ENCODE measurements at places on chromosomes 12 and 14. TPM values are rescaled to one million over a fixed set of nuclear protein-coding genes. Genes with fewer than 3 reads are reported as not detected.

The ABCD2 gene
- total RNA-seq, result 0.32 TPM

The SLC7A7 gene
- total RNA-seq, result 3.9 TPM

The ACRBP gene
- total RNA-seq, result 0.64 TPM

The MYO1H gene
- total RNA-seq, result not detected

The HSP90AA1 gene
- 321 TPM for total RNA-seq

The TSPAN11 gene
- total RNA-seq, result 0.32 TPM

The MRPL42 gene
- 29.3 TPM for total RNA-seq

The KCNH3 gene
- under 0.01 TPM for total RNA-seq

The AMDHD1 gene
- total RNA-seq, result not detected

The CYP46A1 gene
- under 0.01 TPM for total RNA-seq

The FGF6 gene
- total RNA-seq, result not detected

The PMCH gene
- not detected for total RNA-seq

The REP15 gene
- 1.3 TPM for total RNA-seq

The TAPBPL gene
- total RNA-seq, result 7.3 TPM

The HOTAIR gene
- total RNA-seq, result 3.2 TPM

The C14orf132 gene
- total RNA-seq, result 20.6 TPM

The KLRD1 gene
- total RNA-seq, result under 0.01 TPM

The PDE6H gene
- total RNA-seq, result not detected

The TBX3 gene
- total RNA-seq, result 114 TPM

The DLGAP5 gene
- total RNA-seq, result 17.4 TPM

The SMIM41 gene
- 0.43 TPM for total RNA-seq

The PIWIL1 gene
- total RNA-seq, result not detected

The SLC35F4 gene
- total RNA-seq, result not detected

The APOLD1 gene
- total RNA-seq, result 14.7 TPM

The EXOC3L4 gene
- under 0.01 TPM for total RNA-seq

The FAM181A gene
- not detected for total RNA-seq

The CBX5 gene
- 68.7 TPM for total RNA-seq

The LIN7A gene
- total RNA-seq, result 10.4 TPM

The KRT73 gene
- total RNA-seq, result not detected

The FAM90A1 gene
- not detected for total RNA-seq

The C1QL4 gene
- total RNA-seq, result not detected

The TDRD9 gene
- total RNA-seq, result 0.32 TPM

The SSPN gene
- total RNA-seq, result 11.6 TPM

The ACSM4 gene
- not detected for total RNA-seq

The TTC9 gene
- total RNA-seq, result under 0.01 TPM

The ACOT6 gene
- total RNA-seq, result under 0.01 TPM

The TAS2R8 gene
- total RNA-seq, result 0.43 TPM

The POTEM gene
- not detected for total RNA-seq

The HOXC9 gene
- 7.4 TPM for total RNA-seq

The TAS2R31 gene
- total RNA-seq, result 7.3 TPM

The NT5DC3 gene
- total RNA-seq, result 22.9 TPM

The LRP1-AS gene
- total RNA-seq, result not detected

The BDKRB1 gene
- total RNA-seq, result 15.1 TPM

The HOXC5 gene
- 1.3 TPM for total RNA-seq
